Caki2 (cell line): ENCODE measurements at places on chromosomes 3 and 15.

DNA sequence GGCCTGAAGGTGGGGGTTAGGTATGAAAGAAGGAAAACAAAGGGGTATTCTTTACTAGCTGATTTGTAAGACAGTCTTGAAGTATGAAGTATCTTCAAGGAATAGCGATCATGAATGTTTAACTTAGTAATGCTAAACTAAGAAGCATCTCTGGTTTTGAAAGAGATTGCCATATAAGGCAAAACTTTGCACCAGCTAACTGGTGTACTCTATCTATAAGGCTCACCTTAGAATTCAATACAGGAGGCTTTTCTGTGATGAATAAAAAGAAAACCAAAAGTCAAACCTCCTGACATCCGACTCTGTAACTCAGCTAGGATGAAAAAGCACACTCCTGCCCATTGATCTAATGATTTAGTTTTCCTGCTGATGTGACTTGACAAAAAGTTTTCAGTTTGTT lies 54.7 kb downstream of the FOXP1 start:
- DNase-seq, result no peak

DNA sequence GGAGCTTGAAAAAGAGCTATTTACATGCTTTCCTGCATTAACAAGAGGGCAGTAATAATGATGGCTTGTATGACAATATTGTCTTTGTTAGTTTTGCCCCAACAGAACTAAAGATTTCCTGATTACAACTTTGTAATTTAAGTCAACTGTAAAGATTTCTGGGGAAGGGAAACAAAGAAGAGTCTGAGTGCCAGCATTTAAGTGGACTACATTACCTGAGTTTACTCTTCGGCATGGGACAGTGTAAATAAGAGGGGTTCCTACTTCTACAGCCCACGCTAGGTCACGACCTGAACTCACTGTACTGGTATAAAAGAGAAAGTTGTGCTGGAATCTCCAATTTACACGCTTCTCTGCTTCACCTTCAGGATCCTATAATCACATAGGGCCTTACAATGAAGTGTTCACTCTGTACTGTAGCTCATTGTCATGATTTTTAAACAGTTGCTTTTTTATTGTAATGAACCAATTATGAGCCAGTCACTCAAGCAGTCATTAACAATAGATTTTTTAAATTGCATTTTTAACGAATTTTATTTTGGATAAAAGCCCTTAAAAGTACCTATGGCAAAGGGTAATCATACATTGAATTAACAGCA lies 39.6 kb downstream of the DPH6 start:
- no peak for DNase-seq

DNA sequence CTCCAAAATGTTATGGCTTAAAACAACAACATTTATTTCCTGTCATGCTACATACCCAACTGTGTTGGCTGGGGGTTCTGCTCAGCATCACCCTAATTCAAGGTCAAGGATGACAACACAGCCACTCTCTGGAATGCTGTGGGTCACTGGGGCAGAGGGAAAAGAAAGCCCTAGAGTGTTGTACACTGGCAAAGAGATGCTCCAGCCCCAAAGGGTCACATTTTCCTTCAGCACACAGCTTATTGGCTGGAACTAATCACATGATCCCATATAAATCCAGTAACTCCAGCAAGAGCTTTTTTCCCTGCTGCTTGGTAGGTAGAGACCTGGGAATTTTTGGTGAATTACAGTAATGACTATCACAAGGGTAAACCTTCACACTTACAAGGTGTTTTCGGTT lies 1041.4 kb downstream of the NTRK3 start:
- DNase-seq, result no peak

DNA sequence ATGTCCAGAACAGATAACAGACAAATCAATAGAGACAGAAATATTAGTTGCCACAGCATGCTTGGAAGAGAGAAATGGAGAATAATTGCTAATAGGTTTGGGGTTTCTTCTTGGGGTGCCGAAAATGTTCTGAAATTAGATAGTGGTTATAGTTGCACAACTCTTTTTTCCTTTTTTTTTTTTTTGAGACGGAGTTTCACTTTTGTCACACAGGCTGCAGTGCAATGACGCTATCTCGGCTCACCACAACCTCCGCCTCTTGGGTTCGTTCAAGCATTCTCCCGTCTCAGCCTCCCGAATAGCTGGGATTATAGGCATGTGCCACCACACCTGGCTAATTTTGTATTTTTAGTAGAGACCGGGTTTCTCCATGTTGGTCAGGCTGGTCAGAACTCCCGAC lies 163.3 kb downstream of the PLCH1 start:
- no peak for DNase-seq

- no peak for DNase-seq
These were observed 9.6 kb downstream of the GALK2 start for GRCh38 chr15:49179433-49180190.

- DNase-seq, result no peak
These were observed 54.7 kb upstream of the KLF13 start for GRCh38 chr15:31271711-31272557.
